Stimulated activated CD4-positive, alpha-beta T cell treated with anti-CD3 and anti-CD28 coated beads, Interleukin-1b, Interleukin-23, amount 100 ng/mL, for 48 hours (primary cell): ENCODE measurements at places on chromosomes 12 and 14.

DNA sequence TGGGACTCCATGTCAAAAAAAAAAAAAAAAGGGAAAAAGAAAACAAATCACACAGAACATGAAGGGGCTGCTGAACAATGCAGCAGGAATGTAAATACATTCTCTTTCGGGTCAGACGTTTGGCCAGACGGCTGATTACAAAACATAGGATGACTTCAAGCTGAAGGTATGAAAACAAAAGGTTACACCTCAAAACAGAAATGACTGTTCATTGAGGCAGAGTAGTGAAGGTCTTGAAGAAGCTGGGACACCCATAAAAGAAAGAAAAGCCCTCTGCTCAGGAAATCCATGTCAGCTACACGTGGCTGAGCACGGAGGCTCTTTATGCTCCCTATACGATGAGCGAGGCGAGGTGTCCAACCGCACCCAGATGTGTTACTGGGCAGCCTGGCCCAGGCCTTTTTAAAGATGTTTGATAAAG, 37.7 kb downstream of the FGD4 start:
- DNase-seq: no peak

DNA sequence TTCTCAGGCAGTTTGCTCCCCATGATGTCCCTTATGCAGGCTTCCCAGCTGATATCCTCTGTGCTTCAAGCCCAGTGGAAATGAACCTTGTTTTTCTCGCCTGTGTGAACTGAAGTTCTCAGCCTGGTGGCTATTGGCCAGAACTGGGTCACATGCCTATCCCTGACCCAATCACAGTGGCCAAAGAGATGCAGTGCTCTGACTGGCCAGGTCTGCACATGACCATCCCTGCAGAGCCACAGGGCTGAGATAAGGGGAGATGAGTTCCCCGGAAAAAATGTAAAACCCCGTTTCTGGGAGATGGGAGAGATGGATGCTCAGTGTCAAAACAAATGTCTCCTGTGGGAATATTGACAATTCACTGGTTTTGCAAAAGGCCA, 34.7 kb upstream of the FZD10 start:
- DNase-seq: no peak

DNA sequence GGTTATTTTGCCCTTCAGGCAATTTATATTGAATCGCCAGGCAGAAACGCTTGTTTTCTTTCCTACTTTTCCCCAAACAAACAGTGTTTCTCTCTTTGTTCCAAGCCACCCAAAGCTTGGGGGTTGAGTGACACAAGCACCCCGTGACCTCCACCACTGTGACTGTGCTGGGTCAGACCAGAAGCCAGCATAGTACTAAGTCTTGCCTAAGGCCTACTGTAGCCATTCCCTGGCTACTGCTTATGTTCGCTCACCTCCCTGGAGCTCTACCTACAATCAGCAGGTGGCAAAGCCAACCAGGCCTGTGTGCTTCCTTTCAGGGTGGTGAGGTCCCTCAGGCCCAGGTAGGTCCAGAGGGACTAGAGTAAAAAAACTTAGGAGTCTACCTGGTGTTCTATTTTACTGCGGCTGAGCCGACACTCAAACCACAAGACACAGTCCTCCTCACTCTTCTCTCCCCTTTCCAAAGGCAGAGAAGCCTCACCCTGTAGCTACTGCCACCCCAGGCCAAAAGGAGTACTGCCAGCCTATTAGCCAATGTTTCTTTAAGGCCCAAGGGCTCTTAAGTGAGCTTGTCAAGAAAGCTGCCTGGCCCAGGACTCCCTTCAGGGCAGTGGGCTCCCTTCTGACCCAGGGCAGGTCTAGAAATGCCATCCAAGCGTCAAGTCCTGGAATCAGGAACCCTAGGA, 411.8 kb upstream of the MIS18BP1 start:
- no peak for DNase-seq

DNA sequence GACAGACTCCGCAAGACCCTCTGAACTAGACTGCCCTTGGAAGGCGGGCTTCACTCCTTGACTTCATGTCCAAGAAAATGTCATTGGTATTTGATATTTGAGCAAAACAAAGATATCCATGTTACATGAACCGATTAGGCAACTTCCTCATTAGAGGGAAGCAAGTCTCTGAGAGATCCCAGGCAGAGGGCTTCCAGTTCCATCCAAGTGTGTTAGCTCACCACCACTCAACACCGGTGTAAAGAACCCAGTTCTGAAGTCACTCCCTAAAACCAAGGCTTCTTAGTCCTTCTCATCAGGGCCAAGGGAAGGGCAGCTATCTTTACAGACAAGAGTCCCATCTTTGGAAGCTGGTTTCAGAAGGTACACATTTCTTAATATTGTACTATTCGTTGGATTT, 87.2 kb upstream of the CDKN3 start:
- DNase-seq: no peak

DNA sequence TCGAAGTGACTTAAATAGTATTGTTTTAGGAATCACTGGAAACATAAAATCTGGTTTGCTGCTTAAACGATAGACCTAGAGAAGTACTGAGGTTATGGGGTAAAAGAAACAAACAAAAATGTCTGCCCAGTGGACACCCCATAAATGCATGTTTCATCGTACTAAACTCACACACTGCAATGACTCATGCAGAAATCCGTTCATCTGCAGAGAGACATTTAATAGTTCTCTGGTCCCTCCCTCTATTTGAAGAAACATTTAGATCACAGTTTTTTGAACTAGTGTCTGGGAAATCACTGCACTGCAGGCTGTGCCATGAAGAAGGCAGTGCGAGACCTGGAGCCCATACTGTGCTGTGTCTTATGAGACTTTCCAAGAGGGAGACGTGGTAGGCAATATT, 25.5 kb downstream of the SLC17A8 start:
- DNase-seq: no peak

GRCh38 chr14:77299771-77300170, 20.9 kb downstream of the POMT2 start:
- no peak for DNase-seq

DNA sequence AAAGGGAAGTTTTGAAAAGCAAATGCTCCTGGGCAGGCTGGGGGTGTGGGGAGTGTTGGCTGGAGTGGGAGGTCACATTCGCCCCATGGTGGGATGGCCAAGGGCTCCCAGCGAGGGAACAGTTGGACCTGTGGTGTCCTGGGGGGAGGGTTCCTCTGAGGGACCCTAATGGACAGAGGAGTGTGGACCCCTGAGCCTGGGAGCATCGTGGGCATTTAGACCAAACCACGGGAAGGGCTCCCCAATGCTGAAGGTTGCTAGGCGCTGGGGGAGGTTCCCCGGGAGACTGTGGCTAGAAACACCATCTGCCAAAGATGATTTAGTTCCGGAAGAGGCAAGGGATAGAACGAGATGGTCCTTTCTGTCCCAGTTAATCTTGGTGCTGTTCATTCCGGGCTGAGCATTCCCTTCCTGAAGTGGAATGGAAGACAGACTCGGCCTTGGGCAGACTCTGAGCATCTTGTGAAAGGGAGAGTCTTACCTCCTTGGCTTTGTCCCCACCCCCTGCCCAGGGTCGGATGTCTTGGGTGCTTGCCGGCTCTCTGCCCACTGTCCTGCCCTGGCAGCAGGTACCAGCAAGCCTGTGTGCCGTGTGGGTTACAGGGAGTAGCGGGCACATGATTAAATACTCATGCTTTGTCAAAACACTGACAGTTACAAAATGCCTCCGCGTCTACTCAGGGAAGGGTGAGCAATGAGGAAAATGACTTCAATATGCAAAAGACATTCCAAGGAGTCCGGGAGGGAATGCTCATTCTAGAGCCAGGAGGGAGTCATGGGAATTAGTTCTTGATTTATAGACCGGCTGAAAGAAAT, 215.9 kb downstream of the CACNA1C start:
- no peak for DNase-seq

DNA sequence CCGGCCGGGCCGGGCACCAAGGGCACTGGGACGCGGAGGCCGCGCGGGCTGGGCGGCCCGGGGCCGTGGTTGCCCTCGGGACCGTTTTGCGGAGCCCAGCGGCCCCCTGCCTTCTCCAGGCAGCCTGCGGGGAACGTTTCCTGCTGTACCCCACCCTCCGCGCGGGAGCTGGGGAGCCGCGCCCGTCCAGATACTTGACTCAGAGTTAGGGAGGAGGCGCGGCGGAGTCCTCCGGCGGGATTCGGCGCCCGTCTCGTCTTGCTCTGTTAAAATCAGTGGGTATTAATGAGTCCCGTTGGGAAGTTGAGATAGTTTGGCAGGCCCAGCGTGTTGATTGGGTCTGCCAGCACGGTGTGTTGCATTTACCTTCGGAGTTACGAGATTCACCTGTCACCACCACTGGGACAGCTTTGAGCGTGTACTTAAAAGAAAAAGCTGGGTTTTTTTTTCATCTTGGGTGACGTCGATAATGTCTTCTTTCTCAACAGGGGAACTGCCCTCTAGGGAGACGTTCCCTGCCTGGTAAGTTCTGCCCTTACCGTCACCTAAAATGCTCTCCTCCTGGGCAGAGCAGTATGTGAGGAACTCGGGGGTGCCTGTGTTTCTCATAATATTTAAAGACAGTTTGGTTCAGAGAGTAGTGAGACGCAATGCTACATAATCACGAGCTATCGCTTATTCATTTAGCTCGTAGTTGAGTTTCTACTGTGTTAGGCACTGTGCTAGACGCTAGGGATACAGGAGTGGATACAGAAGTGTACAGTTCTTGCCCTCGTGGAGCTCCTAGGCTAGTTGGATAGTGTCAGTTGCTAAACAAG, 596 bp downstream of the DLST start:
- peak; percentile 50 for DNase-seq

GRCh38 chr14:64702493-64703394, 1.5 kb upstream of the PLEKHG3 start:
- DNase-seq: no peak

DNA sequence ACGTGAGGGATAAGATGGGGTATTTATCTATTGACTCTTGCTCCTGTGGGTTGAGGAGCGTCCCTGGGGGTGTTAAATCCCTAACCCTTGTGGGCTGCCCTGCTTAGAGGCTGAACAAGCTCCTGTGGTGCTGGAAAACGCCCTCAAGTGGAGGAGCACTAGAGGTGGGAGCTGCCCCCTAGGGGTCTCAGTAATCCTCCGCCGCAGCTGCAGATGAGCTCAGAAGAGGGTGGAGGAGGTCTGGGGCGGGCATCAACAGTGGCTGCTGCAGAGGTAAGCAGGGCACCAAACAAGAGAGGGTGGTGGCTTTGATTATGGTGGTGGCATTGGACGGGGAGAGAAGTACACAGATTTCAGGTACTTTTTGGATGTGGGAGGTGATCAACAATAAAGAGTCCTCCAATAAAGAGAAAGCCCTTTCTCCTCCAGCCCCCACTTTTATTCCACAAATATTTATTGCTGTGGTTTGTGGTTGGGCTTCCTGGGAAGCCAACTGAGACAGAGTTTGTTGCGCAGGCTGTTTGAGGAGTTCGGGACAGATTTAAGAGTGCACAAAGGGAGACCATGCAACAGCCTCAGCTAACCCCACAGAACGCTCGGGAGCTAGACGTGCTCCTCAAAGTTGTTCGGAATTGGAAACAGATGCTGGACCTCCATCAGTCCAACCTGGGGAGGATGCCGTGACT, 179.9 kb downstream of the ADCK1 start:
- no peak for DNase-seq

DNA sequence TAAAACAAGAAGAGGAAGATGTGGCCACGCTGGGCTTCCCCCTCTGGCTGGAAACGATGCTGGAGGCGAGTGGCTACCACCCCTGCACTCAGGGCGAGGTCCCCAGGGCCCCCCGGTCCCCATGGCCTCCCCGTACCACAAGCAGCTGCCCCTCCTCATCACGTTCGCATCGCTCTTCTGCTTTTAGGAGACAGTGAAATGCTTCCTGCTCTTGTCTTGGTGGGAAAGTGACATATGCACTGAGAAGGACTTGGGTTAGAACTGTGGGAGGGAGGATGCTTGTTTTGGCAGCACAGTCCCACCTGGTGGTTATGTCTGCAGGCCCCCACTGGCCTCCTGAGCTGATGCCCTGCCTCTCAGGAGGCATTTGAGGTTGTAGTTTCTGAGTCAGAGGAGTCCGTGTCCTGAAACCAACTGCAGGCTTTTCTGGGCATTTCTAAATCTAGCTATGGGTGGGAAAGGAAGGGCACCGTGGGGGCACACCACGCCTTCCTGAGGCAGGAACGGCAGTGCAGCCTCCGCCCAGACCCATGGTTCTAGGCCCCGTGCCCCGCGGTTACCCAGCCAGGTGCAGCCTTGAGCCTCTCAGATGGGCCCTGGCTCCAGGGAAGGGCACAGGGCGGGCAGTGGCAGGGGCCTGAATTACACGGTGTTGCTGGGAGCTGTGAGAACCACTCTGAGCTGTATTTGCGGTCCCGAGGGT, 139.3 kb downstream of the ADGRD1 start:
- DNase-seq: peak; percentile 21

DNA sequence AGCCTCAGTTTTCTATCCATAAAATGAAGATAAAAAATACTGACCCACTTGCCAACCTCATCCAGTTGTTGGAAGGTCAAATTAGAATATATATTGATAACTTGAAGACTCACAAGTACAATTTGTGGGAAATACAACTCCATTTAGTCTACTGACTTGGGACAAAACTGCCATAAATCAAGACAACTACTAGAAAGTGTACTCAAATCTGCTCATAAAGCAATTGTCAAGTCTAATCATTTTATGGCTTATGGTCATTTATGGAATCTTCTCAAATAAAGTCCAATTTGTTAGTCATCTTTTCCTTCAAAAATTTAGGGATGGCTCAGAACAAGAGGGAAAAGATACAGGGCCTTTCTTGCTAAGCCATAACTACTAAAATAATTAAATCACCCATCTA, 7.0 kb downstream of the BTG1 start:
- DNase-seq: no peak

GRCh38 chr12:88958946-88959345, 378.7 kb upstream of the KITLG start:
- no peak for DNase-seq

- DNase-seq: no peak
Observed at GRCh38 chr14:33788161-33788560, 162.7 kb downstream of the EGLN3 start.

DNA sequence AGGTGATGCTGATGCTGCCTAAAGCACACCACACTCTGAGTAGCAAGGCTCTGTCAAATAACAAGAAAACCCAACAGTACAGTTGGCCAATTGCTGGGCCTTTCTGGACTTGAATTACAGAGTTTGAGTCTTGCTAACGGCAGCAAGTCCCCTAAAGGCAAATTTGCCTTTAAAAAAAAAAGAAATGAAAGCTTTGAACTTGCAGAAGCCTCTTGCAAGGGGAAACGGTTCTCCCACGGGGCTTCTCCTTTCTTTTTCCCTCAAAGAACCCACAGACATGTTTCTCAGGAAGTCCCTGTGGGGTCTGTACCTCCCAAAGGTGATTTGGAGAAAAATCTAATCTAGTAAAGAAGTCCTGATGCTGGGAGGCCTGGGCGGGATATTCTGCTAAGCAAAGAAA, 191.3 kb upstream of the MYL2 start:
- no peak for DNase-seq

DNA sequence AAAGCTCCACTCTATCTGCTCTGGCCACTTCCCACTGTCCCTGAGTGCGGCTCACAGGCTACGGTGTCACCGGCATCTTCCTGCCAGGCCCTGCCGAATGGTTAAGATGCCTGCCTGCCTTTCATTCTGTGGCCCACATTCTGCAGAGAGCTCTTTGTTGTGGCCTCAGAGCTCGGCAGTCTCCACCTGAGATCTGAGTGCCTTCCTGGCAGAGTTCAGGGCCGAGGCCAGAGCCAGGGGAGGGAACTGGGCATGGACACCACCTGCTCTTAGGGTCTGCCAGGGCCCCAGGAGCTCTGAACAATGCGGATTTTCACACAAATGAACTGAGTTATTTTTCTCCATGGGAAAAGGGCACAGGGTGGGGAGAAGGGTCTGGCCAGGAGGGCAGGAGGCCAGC, 127.2 kb downstream of the RBM19 start:
- no peak for DNase-seq

- peak; percentile 24 for DNase-seq
Observed at GRCh38 chr14:101781240-101782061, 19.9 kb downstream of the PPP2R5C start.

- no peak for DNase-seq
Observed at GRCh38 chr14:33343016-33343415, 404.3 kb downstream of the NPAS3 start.
